ENCODE measurements at places on chromosomes 1 and 21.

DNA sequence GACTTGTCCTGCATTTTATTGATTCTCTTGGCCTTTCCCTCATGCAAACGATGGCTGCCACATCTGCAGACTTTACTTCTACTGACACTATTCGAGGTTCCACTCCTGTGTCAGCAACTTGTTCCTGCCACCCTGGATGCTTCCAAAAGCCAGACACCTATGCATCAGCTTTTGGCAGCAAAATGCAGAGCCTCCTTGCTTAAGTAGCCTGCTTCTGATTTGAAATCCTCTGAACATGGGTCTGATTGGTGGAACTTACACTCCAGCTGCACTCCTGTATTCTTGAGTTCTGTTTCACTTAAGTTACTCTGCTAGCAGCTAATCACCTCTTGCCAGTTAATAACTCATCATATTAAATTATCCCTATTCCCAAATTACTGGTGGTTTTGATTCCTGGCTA is 152.1 kb upstream of the FMN2 start:
- no peak for DNase-seq

DNA sequence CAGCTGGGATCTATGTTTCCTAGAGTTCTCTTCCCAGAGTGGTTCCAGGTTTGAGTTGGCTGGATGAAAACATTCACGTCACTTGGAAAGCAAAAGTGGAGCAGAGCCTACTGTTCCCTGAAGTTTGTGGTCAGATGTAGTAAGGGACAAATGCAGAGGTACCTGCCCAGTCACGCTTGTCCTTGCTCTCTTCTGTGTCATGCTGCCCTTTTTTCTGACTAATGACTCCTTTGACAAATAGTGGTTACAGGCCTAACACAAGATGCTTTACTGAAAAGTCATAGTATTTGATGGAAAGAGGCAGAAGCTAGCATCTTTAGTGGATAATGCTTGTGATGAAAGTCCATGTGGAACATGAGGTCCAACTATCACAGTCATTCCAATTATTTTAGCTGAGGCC is 881.4 kb upstream of the B3GALT2 start:
- no peak for DNase-seq

- DNase-seq, result no peak
Measured at GRCh38 chr1:230010603-230011332, 56.3 kb upstream of the GALNT2 start.

DNA sequence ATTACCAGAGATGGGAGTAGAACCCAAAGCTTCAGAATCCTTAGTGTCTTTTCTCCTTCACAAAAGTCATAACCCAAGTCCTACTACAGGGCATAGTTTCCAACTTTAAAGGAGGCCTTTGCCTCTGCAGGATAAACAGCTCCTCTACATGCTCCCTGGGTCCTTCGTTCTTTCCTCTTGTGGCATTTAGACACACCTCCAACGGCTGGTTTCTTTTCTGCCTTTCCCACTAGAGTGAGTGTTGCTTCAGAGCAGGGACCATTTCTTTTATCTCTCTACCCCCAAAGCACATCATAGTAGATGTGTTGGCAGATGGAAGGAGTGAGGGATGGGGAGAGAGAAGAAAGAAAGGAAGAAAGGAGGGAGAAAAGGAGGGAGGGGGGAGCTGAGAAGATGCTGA is 144.7 kb upstream of the SPATA6 start:
- DNase-seq, result no peak

GRCh38 chr1:179143322-179143721 is 61.5 kb downstream of the TOR3A start:
- DNase-seq, result no peak

DNA sequence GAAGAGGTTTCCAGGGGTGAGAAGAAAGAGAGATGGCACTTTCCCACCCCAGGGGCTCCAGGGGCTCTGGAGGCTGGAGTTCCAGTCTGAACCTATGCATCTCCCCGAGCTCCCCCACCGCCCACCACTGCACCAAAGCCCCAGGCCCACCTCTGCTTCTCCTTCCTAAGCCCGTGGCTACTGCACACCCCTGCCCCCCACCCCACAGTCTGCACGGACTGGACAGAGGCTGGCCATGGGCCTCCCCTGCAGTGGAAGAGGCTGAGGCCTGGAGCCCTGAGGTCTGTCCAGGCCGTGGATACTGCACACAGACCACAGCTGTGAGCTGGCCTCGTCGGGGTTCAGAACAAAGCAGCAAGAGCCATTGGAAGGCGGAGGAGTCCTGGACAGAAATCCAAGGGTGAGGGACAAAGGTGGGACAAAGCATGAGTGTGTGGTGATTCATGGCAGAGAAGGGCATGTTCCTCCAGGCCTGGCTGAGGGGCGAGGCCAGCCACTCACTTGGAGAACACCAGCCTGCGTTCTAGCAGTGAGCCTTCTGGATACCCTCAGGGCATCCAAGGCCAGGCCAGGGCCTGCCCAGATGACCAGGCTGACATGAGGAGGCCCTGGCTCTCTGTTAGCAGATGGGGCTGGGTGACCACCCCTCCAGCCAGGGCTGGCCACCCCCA is 244.8 kb upstream of the VAMP3 start:
- no peak for DNase-seq

DNA sequence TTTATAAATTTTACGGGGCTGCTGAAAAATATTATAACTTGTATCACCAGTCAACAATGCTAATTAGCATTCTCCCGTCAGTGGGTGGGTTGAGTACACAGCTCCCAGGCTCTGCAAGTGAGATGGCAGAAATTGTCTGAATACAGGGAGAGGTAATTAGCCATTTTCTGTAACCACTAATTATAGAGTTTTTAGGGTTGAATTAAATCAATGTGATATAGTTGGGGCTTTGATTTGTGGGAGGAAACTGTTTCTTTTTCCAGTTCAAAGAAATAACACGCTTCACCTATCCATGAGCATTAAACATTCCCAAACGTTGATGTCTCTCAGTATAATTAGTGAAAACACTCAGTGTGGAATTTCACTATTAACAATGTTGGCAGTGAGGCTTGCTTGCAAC is 1.5 kb downstream of the VANGL1 start:
- peak; percentile 9 for DNase-seq

GRCh38 chr1:18160290-18160942 is 52.8 kb downstream of the IGSF21 start:
- no peak for DNase-seq

- no peak for DNase-seq
Measured at GRCh38 chr1:223788746-223789415, 56.9 kb downstream of the TP53BP2 start.

- DNase-seq, result no peak
Measured at GRCh38 chr1:17553975-17554700, 14.6 kb downstream of the ARHGEF10L start.

GRCh38 chr21:43585514-43585913 is 73.8 kb downstream of the HSF2BP start:
- no peak for DNase-seq

DNA sequence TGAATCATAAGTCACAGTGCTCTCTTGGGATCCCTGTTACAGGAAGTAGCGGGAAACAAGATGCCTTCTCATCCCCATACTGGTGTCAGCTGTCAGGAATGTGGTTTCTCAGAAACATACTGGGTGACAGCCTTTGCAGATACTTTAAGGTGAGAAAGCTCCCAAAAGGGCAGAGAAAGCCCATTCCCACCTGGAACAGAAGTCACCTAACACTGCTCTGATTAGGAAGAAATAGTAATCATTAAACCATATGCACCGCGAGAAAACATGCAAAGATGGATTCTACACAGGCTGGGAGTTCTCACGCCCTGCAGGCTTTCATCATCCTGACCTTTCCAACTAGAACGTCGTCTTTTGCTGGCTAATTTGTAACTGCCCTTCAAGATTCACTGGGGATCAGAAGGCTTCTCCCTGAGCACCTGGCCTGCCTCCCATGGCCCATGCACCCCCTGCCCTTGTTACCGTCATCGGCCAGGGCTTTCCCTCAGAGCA is 46.2 kb upstream of the SLC44A3 start:
- no peak for DNase-seq

DNA sequence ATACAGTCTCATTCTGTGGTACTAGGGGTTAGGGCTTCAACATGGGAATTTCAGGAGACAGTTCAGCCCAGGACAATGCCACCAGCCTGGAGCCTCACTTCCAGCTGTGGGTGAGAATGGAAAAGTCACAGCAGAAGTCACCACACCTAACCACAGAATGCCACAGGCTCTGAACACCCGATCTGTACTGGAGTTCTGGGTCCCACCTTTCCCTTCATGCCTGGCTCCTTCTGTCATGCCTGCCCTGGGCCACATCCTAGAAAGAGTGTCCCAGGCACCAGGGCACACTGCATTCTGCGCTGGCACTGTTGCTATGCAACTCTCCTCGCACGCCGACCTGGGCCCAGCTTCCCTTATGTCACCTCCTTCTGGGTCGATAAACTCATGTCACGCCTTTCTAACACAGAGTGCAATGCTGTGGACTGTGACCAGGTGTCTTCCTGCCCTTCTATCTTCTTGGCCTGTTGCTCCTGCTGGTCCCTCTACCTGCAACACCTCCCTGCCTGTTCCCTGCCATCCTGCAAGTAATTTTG is 21.2 kb downstream of the RCSD1 start:
- no peak for DNase-seq

- no peak for DNase-seq
Measured at GRCh38 chr1:44553127-44553758, 121.0 kb downstream of the TMEM53 start.

DNA sequence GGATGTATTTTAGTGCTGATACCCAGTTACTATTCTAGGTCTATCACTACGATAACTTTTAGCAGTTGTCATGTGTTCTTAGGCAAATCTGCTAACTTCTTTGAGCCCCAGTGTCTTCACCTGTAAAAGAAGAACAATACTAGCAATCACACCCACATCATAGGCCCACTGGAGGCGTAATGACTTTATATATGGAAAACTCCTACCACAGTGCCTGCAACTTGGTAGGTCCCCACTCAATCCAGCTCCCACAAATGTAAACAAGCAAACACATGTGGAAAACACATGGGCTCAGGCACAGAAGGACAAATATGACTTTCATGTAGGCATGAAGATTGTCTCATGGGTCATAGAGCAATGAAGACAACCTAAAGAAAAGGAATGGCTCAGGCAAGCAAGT is 115.8 kb downstream of the TBX19 start:
- DNase-seq, result no peak

GRCh38 chr1:225733254-225733653 is 44.4 kb upstream of the SRP9 start:
- DNase-seq, result no peak

- no peak for DNase-seq
Measured at GRCh38 chr1:86224651-86225310, 68.2 kb upstream of the COL24A1 start.

DNA sequence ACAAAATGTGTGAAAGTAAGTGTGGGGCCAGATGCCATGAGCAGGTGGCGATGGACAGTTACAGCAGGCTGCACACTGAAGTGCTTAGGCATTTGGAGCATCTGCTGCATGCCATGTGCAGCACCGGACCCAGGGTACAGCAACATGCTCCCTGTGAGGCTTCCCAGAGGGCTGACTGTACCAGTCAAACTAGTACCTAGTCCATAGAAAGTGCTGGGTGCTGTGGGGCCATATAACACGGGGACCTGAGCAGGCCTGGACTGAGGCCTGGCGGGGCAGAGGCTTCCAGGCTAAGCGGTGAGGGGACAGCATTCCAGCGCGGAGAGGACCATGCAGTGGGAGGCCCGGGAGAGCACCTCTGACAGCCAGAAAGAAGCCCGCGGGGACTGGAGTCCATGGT is 29.9 kb upstream of the PKP1 start:
- no peak for DNase-seq

DNA sequence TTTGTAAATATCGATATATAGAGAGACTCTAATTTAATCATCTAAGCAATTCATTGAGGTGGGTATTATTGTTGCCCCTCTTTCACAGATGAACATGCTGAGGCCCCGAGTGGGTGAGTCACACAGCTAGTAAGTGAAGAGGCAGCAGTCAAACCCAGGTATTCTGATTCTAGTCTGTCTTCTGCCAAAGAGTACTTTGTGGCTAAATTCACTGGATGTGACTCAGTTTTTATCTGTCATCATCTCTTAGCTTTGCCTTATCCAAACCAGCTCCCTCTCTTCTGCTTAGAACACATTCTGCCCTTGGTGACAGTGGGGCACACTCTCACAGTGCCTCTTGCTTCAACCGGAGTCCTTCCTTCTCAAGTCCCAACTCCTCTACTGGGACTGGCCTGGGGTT is 11.5 kb downstream of the FCRL5 start:
- DNase-seq, result no peak

DNA sequence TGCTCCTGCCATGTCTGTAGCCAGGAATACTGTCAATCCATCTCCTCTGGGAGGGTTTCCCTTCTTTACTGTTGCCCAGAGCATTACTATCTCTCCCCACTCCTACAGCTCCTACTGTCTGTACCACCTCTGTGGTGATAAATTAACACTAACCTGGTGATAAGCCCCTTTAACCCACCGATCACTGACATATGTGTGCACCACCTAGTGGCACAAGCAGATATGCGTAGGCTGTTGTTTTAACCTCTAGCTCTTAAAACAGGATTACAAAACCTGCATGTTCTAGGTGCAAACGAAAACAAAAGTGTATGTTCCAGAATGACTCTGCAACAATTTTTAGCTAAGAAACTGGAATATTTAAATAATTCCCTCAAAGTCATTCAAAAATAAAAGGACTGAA is 93.9 kb upstream of the BEND5 start:
- no peak for DNase-seq

GRCh38 chr21:21971384-21971783 is 973.2 kb downstream of the NCAM2 start:
- DNase-seq, result peak; percentile 59

GRCh38 chr1:206589206-206589605 is 23.1 kb downstream of the EIF2D start:
- DNase-seq, result no peak

All from NCI-H1105 (cell line).